ENCODE measurements at places on chromosomes 11 and 22.

DNA sequence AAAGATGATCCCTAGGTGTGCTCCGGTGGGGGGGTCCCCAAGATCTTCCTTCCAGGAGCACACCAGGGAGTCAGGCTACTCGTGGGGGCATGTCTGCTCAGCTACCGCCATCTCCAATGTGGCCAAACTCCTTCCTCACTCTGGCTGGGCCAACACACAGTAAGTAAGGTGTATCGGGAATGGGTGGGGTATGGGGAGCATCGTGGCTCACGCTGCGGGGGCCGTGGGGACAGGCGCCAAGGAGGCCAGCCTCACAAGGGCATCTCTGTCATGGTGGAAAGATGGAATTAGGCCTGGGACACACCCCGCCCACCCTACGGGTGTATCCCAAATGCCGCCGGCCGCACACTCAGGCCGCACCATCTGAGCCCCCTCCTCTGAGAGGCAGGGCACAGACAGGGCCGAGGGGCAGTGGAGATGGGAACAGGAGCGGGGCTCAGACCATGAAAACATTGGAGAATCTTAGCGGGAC is 8.3 kb downstream of the IGF2 start:
- DNase-seq: no peak

DNA sequence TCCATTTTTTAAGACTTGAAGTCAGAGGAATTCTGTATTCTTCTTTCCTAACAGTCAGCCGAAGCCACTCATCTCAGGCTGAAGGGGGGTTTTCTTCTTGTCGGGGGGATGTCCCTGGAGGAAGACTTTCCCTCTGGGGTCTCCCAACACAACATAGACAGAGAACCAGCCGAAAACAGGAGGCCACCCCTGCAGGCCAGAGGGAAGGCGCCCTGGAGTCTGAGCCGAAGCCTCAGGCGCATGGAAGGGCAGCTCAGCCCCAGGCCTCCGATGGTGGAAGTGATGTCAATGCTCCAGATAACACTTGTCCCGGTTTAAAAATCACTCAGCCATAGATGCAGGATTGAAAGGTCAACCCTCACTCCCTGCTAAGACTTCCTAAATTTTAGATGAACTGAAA is 1393.0 kb downstream of the TBC1D22A start:
- DNase-seq: no peak

DNA sequence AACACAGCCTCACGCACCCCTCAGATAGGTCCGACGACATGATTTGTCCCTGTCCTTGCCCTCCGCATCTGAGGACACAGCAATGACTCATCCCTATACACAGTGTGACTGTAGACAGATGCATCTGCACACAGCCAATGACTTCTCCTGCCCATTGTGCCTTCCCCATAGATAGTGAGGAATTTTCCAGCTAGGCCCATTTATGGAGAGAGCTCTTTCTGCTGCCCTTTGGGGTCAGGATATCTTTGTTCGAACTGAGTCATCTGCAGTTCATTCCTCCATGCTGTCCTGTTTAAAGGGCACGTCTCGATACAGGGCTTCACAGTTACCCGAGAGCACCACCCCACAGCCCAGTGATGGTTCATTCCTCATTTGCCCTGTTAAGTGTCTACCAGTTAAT is 96.7 kb downstream of the LARGE1 start:
- no peak for DNase-seq

DNA sequence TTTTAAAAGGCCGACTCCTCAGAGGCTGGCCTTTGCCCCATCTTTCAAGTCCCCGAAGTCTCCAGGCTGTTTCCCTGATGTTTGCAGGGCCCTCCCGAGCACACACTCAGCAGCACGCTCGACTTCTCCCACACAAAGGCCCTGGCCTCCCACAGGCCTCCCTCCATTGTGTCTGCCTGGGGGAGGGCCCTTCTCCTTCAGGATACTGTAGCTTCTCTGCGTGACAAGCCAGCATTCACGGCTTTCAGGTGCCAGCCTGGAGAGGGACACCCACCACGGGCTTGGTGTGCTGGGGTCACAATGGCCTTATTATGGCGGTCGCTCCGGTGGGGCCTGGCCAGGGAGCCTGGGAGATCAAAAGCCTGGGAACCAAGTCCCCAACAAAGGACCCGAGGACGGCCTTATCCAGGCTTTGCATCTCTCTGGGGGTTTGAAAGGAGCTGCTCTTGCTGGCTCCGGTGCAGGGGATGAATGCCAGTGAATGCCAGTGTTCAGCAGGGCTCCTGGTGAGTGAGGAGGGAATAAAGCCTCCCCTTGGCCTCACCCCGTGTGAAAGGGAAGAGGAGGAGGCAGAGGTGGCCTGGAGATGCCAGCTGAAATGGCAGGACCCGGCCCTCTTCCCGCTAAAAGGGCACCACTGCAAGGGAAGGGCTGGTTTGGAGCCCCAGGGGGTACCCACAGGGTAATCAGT is 55.0 kb downstream of the TRAF6 start:
- DNase-seq: no peak

- no peak for DNase-seq
Measured at GRCh38 chr11:43994196-43994595, 51.8 kb downstream of the C11orf96 start.

- DNase-seq: no peak
Measured at GRCh38 chr11:2540223-2540991, 95.6 kb downstream of the KCNQ1 start.

DNA sequence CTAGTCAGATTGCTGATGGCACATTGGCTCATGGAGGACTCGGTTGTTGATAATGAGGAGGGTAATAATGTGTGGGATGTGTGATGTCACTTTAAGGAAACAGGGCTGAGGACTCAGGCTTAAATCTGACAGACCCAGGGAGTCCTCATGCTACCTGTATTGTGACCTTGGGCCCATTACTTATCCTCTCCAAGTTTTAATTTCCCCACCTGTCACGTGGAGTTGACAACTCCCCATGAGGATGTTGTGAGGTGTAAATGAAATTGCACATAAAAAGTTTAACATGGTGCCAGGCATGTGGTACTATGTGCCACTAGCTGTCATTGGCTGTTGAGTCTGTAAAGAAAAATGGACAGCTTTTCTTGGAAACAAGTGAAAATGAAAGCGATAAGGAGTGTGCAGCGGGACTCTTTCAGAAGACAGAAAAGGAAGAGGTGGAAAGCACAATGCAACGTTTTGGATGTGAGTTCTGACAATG is 15.3 kb downstream of the IL10RA start:
- DNase-seq: peak; percentile 40

DNA sequence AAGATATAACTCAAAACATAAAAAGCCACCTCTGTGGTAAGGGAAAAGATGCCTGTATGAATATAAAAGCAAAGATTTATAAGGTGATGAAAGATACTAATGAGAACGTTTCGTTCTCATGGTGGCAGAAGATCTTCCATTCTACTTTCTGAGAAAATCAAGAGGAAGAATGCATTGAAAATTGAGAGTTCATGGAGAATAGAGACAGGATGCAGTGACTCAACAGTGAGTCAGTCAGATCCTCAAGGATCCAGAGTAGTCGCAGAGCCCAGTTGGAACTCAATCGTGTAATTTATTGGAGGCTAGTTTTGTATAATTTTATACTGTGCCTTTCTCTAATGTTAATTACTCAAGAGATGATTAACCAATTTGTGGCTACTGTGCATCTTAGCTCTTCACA is 73.3 kb downstream of the ENTHD1 start:
- no peak for DNase-seq

DNA sequence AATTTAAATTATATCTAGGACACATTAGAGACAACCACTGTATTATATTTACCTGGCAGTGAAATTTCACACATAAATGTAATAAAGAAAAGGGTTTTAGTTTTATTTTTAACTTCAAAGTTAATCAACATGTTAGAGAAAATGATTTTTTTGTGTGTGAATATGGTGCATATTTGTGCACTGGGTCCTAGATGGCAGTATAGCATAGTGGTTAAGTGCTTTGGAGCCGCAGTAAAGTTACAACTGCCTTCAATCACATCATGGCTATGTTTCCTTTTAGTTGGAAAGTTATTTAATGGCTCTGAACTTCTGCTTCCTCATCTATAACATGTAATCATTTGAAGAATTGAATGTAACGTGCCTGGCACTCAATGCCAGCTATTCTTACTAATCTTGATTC is 108.9 kb upstream of the DDI1 start:
- peak; percentile 92 for DNase-seq

DNA sequence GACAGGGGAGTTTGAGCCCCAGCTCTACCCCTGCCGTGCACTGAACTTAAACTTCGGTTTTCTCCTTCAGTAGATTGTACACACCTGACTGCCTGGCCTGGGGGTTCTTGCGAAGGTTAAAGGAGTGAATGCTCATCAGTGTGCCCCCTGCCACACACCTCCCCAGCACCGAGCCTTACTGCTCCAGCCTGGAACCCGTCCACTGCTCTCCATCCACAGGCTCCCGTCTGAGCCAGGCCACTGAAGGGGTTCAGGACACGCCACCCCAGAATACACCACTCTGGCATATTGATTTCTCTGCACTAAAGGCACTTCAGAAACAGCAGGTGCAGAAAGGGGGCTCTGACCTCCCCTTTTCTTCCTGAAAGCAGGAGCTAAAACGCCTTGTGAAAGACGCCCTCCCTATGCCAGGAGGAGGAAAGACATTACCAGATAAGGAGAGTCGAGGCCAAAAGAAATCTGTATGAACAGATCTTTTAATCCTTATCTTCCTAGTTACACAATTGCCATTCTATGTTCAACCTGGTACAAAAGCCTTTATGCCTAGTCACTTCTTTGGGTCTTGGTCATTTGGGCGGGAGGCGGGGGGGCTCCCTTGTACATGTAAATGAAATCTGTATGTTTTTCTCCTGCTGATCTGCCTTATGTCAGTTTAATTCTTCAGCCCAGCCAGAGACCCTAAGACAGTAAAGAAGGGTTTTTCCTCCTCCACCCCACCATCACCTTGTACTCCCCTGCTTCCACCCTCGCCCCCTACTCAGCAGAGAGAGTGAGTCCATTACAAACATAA is 1.9 kb upstream of the SSTR3 start:
- DNase-seq: no peak

GRCh38 chr22:33167998-33168790 is 110.0 kb upstream of the SYN3 start:
- no peak for DNase-seq

DNA sequence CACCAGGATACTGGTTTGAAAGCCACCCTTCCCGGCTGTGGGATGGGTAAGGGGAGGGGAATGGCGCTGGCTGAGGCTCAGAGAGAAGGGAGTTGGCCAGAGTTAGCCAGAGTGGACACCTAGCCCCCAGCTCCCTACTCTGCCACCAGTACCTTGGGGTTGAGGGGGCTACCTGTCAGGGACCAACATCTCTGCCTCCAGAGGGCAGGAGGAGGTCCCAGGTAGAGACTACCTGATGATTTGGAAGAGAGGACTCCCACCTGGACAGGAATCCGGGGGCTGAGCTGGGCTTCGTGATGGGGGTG is 3.7 kb downstream of the MYRF start:
- DNase-seq: no peak

- DNase-seq: no peak
Measured at GRCh38 chr11:87739261-87739660, 436.0 kb downstream of the RAB38 start.

DNA sequence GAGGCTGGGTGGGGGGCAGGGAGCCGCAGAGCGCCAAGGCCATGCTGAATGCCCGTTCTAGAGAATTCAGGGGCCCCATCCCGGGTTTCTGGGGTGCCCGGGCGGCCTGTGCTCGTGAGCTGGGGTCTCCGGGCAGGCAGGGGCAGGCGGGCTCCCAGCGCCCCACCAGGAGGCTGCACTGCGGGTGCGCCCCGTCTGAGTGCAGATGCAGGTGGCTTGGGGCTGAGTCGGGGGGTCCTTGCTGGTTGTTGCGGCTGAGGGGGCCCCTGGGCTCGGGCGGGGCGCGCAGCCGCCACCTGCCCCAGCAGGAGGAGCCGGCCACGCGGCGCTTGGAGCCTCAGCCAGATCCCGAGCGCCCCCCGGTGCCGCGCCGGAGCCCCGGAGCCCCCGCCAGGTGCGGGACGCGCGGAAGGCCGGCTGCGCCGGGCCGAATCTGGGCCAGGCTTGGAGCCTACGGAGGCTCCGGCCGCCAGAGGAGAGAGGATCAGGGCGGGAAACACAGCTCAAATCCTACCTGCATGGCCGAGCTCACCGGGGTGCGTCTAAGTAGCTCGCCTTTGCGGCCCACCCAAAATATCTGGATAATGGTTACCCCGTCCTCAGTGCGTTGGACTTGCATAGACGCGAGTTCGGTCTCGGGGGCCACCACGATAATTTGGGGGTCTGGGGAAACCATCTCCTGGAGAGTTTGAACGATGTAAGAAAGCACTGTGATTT is 590 bp upstream of the IGF2 start:
- DNase-seq: no peak

DNA sequence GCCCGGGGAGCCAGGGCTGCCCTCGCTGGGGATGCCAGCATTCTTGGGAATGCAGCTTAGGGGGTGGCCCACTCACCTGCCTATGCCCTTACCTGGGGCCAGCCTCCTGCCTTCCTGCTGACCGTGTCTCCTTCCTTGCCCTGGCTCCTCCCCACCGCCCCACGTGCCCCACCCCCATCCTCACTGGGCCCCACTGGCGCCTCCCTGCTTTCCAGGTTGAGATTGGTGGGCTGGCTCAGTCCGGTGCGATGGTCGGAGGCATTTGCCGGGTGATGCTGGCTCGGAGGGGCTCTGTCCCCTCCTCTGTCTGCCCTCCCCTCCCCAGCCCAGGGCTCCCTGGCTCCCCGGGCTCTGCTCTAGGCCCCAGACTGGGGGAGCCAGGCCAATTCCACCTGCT is 34.1 kb upstream of the GRAMD4 start:
- DNase-seq: no peak

GRCh38 chr22:30894371-30894740 is 74.2 kb downstream of the MORC2 start:
- DNase-seq: no peak

GRCh38 chr11:35087648-35088047 is 51.3 kb upstream of the CD44 start:
- DNase-seq: no peak

GRCh38 chr22:36113121-36113520 is 47.4 kb downstream of the APOL3 start:
- DNase-seq: no peak

GRCh38 chr11:13229711-13230318 is 47.8 kb upstream of the BMAL1 start:
- no peak for DNase-seq

DNA sequence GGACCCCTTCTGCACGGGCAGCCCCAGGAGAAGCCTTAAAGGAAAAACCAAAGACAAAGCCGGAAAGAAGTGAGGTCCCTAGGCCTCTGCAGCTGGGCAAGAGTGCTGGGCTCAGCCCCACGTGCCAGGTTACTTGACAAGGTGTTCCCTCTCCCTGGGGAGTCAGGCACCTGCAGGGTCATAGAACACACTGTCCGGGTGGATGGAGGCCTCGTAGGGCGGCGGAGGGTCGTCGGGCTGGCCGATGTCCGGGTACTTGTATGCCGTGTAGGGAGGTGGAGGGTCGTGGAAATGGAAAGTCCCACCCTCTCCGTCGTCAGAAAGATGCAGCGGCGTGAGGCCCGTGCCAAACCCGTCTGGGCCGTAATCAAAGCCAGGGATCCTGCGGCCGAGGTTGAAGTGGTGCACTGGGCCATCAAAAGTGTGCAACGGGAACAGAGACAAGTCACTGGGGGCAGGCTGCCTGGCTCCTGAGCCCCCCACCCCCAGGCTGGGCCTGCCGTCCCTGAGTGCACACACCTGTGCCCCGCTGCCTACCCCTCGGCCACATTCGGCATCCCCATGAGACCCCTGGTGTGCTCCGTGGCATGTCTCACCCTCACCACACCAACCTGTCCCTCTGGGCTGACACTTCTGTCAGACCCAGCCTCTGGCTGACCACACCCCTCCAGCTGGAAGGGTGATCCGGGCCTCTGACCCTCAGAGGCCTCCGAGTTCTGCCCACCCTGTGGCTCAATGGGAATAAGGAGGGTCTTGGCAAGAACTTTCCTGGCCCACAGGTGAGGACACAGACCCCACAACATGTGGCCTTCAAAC is 81.1 kb downstream of the DGCR2 start:
- DNase-seq: no peak

- DNase-seq: no peak
Measured at GRCh38 chr22:36379593-36380361, 8.0 kb downstream of the MYH9 start.
